ENCODE measurements at places on chromosomes 7 and 10.

- no peak for DNase-seq
Measured at GRCh38 chr10:36766415-36766810, 359.0 kb upstream of the ANKRD30A start.

DNA sequence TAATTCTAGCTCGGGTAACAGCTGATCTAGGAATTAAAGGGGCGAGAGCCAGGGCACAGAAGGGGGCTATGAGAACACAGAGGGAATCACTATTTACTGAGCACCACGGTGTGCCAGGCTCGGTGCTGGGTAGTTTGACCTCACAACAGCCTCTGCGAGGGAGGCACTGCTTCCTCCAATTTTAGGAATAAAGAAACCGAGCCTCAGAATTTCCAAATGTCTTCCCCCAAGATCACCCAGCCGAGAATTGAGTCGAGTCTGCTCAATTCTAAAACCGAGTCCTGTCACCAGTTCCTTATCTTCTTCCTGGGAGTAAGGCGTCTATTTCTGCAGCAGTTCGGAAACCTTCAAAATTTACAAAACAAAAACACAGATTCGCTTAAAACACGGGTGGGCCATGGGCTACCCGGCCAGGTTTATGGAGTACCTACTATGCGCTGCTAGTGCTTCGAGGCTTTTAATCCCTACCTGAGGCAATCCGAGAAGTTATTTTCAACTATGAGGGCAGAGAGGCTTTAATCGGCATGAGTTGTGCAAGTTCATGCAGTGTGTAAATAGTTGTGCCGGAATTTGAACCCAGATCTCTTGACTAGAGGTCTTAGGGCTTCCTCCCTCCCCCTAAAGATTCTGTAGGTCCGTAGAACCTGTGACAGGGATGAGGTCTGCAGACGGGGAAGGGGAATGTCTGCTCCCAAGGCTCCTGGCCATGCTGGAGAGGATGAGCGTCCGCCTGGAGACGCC lies 872 bp upstream of the HMX2 start:
- no peak for DNase-seq

GRCh38 chr10:127962205-127962604 lies 55.3 kb downstream of the PTPRE start:
- DNase-seq, result no peak

GRCh38 chr10:110418218-110418617 lies 79.5 kb upstream of the DUSP5 start:
- no peak for DNase-seq

DNA sequence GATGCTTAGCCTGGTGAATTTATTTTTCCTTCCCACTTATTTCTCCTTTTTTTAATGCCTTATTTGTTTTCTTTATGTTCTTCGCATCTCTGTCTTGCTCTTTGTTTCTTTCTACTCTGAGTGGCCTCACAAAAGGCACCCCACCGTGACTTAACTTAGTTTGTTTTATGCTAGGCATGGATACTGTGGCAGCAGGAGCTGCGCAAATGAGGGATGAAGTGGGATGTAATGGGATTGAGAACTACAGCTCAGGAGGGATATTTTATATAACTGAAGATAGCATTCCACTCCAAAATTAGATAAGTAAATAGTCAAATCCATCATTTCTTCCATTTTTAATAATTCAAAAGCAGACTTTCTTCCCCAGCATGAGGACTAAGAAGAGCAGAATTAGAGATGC lies 1.7 kb upstream of the CACNA2D1 start:
- no peak for DNase-seq

DNA sequence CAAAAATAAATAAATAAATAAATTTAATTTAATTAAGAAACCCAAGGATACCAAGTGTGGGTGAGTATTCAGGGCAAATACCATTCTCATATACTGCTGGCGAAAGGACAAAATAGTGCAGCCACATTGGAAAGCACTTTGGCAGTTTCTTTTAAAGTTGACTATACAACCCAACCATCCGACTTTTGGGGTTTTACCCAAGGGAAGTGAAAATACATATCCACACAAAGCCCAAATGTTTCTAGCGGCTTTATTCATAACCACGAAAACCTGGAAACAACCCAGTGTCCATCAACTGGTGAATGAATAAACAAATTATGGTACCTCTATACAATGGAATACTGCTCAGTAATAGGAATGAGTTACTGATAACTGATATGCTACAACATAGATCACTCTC lies 36.2 kb upstream of the OGDHL start:
- no peak for DNase-seq

- no peak for DNase-seq
Measured at GRCh38 chr10:98924526-98924925, 311.1 kb downstream of the HPSE2 start.

DNA sequence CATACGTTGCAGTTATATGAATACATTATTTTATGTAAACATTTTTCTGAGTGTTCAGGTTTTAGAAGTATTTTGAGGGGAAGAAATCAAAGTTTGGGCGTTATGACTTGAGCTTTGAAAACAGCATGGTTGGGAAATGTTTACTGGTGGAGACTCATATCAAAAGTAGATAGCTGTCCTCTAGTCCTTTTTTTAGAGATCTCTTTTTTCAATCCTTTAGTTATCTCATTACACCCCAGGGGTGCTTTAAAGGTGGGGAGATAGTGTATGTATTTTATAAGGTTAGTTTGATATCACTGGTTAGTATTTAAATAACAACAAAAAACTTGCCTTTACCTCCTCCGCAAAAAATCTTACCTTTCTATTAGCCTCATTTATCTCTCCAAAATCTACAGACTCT lies 2.3 kb downstream of the DMTF1 start:
- no peak for DNase-seq

DNA sequence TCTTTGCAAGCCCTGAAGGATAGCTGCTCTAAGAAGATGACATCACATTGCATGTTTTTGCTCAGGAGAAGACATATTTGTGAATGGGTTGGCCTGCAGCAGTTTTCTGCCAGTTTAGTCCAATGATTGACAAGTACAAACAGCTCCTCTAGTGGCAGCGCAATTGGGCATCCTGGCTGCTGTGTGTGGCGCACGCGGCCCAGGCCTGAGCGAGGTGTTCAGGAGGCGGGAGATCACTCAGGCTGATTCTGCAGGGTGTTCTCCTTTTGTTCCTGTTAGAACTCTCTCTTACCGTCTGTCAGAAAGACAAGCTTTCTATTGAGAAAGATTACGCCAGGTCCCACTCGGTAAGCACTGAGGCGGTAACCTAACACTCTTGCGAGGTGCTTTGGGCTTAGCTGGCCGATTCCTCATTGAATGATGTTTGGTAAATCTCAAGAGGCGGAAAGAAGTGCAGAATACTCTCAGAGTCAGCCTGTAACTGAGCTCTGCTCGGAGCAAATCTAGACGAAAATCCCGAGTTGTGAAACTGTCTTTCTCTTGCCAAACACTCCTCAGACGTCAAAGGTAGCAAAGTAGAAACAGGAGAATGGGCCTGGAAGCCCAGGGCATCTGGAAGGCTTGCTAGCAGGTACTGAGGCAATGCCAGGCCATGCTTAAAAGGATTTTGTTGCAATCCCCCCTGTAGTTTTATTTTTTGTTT lies 219.2 kb upstream of the BMPER start:
- DNase-seq, result no peak

DNA sequence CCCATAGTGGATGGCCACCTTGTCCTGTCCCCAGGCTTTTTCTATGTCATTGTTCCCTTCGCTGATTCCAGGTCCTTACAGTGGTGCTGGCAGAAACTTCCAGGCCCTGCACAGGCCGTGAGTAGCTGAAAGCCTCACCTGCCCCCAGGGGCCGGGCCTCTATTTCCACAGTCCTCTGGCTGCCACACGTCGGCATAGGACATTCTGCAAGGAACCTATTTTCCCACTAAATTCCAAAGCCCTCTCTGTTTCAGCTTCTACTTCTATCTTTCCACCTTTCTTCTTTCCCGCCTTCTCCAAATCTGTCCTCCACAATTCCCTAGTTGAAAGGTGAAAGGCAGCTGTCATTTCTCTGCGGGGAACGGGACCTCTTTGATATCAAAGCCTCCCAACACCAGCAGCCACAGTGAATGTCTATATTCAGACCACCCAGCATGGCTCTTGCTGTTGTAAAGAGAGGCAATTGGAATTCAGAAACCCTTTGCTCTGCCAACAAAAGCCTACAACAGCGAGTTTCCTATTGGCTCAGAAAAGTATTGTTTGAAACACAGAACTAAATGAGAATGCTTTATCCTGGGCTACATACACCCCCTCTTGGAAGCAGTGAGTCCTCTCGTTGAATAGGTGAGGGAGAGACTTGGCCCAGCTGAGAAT lies 607.7 kb downstream of the GALNT17 start:
- no peak for DNase-seq

DNA sequence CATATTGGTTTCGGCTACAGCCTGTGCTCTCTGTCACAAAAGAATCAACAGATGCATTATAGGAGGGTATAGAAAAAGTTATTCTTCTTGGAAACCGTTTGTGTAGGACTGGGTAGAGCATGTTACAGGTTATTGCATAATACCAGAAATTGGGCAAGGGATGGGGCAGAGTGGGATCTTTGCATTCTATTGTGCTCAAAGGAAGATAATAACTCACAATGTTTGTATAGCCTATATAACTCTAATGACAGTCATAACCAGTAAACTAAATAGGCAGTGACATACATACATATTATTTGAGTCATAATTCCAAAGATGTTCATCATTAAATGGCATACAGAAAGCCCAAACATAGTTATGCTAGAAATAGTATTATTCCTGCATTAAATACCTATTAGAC lies 179.7 kb downstream of the XPNPEP1 start:
- no peak for DNase-seq

GRCh38 chr10:16950656-16951601 lies 133.7 kb upstream of the RSU1 start:
- no peak for DNase-seq

DNA sequence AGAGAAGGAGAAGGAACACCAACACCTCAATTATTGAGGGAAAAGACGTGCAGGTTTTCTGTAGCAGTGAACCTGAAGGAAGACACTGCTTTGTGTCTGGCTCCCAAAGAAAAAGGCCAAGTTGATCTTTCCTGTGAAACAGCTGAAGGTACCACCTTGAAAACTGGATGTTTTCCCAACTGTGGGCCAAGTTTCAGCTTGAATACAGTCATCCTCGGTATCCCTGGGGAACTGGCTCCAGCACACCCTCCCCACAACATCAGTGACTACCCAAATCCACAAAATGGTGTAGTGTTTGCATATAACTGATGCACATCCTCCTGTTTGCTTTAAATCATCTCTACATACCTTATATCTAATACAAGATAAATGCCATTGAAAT lies 297.0 kb upstream of the PITRM1 start:
- DNase-seq, result no peak

GRCh38 chr7:47358357-47358756 lies 223.6 kb downstream of the TNS3 start:
- DNase-seq, result no peak

DNA sequence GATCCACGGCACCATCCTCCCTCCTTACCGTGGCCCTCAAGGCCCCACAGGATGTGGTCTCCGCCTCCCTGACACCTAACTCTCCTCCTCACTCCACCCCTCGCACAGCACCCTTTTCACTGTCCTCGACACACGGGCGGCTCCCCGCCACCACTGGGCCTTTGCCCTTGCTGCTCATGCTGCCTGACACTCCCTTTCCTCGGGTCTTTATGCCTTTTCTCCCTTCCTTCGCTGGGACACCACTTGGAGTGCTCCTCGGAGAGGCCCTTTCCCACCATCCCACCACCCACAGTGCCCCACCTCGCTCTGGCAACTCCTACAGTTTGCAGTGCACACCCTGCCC lies 7.9 kb upstream of the INMT start:
- no peak for DNase-seq

DNA sequence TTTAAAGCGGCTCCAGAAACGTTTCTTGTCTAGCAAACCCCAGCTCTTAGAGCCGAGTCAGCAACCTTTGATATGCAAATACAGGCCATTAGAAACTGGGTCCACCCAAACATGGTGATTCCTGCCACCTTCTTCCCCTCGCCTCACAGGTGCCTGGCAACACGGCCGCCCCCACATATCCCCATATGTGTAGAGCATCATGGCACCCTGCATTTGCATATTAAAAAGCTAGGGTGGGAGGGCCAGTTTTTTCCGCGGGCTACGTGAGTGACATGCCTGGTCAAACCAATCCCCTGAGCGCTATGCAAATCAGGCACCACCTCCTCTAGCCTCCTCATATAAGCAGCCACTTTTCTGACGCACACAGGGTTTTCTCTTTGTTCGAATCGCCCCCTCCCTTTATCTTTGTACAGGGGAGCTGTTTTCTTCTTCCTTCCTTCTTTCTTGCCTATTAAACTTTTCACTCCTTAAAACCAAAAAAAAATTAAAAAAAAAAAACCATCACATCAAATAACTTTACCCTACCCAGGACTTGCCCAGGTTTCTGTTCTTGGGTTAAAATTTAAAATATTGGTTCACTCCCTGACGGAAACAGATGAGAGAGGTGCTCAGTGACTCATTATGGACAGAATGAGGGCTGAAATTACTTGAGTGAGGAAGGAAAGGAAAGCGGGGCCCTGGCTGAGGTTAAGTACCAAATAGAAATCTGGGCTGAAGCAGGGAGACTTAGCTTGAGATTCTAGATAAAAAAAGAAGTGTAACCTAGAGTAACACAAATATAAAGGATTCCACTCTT lies 59.8 kb downstream of the COA1 start:
- no peak for DNase-seq

DNA sequence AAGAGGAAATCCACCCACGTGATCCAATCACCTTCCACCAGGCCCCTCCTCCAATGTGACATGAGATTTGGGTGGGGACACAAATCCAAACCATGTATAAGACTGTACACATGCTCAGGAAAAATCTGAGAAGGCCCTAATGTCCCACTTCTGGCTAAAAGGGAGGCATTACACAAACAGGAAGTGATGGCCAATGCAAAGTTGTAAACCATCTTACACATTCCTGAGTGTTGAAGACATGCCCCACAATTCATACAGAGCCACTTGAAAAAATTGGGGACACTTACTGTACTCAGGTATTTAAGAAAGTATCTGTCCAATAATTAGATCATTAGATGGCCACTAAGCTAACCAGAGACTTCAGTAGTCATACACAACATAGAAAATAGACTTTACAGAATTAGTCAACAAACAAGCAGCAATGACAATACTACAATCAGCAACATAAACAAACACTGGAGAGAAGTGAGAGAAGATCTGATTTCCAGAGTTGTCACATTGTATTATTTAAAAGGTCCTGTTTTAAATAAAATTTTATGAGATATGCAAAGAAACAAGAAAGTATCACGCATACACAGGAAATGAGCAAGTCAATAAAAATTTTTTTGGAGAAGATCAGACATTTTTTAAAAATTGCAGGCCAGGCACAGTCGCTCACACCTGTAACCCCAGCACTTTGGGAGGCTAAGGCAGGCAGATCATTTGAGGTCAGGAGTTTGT lies 143.3 kb downstream of the DGKI start:
- no peak for DNase-seq

Data from NCI-H774 (cell line).